Left renal cortex interstitium (tissue), 4 donors: ENCODE measurements at places on chromosomes 13 and 19. TPM values are rescaled to one million over a fixed set of nuclear protein-coding genes. Genes with fewer than 3 reads are reported as not detected.
A peak's percentile ranks its signal among the peaks of the same experiment; 100 is the strongest.

DNA sequence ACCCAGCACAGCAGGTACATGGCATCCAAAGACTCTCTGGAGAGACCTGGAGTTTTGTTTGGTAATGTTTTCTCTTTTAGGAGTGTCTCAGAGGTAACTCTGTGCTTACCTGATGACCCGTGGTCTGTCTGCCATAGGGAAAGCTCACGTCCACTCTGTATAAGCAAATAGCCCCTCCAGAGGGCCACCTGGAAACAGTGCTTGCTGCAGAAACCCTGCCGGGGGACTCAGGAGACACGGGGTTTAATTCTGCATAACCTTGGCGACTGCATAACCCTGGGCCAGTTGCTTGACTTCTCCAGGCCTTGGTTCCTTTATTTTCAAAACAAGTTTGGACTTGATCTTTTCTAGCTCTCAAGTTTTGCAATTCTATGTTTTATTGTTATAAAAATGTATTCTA, 187.2 kb upstream of the SOX1 start:
- DNase-seq: no peak

AP1M1 gene
- polyA plus RNA-seq: 66.4 TPM

- DNase-seq: no peak
Measured at GRCh38 chr19:46731584-46731983, 14.3 kb upstream of the FKRP start.

MIR17HG gene
- polyA plus RNA-seq: 9.9 TPM

TNFSF9 gene
- 0.39 TPM for polyA plus RNA-seq

DPP9 gene
- 19.5 TPM for polyA plus RNA-seq

SPIB gene
- 0.46 TPM for polyA plus RNA-seq

GRCh38 chr19:16771618-16772017, 52.0 kb downstream of the NWD1 start:
- DNase-seq: peak; percentile 43

ZNF835 gene
- polyA plus RNA-seq: 4.4 TPM

DNA sequence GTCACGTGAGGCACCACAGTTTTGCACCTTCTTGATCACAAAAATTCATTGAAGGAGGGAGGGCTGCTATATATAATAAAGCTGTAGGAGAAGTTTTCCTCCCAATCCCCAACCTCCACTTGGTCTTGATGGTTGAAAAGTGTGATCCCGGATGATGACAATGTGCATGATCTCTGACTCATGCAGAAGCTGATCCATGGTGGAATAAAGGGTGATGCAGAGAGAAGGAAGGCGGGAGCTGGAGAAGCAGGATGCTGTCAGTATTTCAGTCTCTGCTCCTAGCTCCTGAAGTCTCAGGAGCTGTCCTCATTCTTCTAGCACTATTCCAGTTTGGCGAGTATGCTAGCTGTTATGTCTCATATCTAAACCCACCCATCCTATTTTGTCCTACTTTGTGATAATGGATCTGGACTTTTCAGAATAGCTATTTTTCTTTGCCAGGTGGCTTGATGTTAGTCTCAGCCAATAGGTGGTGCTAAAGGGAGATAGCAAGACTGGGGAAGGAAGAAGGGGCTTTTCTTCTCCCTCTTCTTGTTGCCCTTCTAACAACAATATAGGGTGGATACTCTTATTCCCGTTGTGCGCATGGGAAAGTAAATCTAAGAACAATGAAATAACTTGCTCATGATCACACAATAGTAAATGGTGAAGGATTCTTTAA, 65.6 kb upstream of the HTR2A start:
- DNase-seq: no peak

NLRP7 gene
- not detected for polyA plus RNA-seq

NLRP4 gene
- polyA plus RNA-seq: not detected

GRCh38 chr19:5953680-5954213, 24.2 kb downstream of the RANBP3 start:
- DNase-seq: no peak
